ENCODE measurements at places on chromosomes 16 and 17.

DNA sequence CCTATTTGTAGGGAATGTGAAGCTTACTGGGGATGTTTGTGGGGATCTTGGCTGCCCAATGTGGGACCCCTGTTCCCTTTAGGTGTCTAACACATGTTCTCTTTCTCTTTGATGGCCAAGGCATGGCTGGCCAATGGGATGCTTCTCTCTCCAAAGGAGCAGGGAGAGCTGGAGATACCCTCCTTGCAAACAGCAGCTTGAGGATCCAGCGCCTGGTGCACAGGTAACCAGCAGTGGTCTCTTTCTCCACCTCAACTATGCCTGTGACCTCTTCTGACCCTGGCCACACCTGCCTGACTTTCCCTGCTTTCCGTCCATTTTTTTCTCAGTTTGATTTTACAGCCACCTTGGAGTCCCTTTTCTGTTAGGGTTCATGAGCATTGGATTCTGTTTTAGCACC is 16.8 kb upstream of the NKD1 start:
- DNase-seq, result no peak

DNA sequence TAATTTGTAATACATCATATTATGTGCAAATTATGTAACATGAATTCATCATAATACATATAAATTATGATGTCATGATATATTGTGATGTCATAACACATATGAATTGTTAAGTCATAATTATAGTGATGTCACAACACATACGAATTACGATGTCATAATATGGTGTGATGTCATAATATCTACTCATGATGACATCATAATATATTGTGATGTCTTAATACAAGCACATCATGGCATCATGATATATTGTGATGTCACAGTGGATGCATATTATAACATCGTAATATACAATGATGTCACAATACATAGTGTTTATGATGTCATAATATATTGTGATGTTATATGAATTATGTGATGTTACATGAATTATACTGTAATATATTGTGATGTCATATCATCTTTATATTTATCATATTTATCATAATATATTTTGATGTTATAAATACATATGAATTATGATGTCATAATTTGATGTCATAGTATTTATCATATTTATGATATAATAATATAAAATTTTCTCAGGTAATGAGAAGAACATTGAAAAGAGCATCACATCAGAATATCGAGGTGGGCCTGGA is 1793.0 kb downstream of the TP53TG3F start:
- DNase-seq, result no peak

GRCh38 chr17:47649972-47650524 is 329 bp downstream of the KPNB1 start:
- DNase-seq, result peak; percentile 28

DNA sequence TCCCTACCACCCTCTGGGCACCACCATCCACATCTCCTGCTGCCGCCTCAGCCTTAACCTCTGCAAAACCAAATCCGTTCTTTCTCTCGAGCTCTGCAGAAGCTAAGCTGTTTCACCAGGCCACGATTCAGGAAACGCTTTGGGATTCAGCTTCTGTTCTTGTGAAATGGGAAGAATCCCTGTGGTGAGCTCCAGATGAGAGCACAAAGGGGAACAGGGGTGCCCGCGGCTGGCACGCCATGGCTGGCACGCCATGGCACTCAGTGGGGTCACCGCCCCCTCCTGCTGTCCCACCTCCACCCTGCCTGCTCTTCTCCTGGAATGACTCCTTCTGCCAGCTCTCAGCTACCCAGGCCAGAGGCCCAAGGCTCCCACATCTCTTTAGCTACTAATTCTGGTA is 5.7 kb downstream of the QPRT start:
- no peak for DNase-seq

DNA sequence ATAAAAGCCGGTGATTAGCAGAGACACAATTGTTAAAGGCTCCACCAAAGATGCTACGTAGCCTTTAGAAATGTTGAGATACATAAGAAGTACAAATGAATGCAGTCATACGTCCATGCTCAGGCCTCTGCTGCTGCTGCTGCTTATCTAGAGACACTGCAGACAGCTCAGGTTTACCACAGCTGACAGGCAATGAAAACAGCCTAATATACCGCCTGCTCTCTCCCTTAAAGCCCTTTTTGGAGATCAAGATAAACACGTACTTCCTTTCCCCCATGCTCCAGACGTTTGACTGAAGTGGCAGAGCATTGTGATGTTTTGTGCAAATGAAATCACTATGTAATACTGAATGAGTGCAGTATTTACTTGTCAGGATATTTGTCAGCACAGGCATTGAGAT is 185.3 kb downstream of the AATF start:
- DNase-seq, result no peak

DNA sequence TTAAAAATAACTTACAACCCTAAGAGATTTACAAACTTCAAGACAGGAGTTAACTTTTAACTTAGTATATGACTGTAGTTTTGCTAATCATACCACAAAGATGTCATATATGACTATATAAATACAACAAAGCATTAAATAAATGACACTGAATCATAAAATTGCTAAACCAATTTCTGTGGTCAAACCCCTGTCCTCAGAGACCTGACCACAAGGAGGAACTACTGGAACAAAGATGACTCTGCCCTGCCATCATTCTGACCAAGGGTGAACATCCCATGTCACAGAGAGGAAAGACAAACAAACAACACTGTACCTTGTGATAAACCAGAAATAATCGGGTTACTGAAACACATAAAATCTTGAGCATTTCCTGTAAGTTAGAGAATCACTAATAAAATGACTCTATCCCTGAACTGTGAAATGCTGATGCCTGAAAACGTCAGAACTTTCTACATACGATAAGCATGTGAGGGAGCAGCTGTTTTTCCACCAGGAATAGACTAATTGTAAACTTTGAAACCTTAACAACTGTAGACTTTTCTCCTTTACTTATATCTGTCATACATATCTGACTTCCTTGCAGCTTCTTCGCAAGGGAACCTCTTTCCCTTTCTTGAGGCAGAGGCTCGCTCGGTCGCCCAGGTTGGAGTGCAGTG is 47.9 kb downstream of the WDR59 start:
- no peak for DNase-seq

DNA sequence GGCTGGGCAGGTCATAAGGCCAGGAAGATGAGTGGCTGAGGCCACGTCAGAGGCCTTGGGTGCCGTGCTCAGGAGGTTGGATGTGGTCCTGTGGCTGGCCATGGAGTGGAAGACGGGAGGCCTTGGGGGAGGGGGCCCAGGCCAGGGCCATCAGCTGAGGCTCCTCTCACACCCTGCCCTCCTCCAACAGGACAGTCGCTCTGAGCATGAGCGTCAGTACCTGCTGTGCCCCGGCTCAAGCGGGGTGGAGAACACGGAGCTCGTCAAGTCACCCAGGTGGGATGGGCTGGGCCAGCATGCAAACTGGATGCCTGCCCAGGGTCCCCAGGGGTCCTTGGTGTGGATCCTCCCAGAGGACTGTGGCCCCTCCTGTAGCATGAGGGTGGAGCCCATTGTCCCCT is 19.2 kb downstream of the POLR3E start:
- no peak for DNase-seq

- no peak for DNase-seq
Measured at GRCh38 chr17:79980246-79981043, 55.2 kb downstream of the TBC1D16 start.

GRCh38 chr17:45186801-45187354 is 25.2 kb downstream of the HEXIM2 start:
- no peak for DNase-seq

DNA sequence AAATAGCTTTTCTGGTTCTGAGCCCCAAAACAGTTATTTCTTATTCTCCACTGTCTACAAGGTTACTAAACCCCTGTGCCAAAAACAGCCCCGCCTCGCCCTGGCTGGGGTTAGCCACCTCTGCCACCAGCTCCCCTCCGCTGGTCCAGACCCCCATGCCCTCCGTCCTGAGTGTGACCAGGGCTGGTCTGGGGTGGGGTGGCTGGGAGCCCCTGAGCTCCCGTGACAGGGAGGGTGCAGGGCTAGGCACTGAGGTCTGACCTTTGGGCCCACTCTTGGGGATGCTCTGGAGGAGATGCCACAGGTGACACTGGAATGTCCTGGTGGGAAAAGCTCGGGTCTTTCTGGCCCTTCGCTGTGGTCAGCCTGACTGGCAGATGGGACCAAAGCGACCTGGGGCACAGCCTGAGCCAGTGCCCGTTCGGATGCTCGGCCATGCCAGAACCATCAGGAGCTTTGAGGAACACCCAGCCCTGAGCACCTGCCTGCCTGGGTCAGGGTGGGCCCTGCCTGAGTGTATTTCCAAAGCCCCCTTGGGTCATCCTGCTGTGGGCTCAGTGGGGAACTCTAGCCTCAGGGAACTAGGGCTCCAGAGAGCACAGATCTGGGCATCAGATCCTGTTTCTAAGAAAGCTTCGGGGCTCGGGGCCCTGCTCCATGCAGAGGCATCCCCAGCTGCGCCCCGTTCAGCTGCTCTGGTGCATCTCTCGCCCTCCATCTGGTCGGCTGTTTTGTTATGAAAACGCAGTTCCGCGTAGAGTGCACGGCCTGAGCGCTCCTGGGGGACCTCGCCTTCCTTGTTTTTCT is 72.1 kb upstream of the GNG13 start:
- no peak for DNase-seq

- no peak for DNase-seq
Measured at GRCh38 chr16:85602402-85603202, 10.5 kb upstream of the GSE1 start.

DNA sequence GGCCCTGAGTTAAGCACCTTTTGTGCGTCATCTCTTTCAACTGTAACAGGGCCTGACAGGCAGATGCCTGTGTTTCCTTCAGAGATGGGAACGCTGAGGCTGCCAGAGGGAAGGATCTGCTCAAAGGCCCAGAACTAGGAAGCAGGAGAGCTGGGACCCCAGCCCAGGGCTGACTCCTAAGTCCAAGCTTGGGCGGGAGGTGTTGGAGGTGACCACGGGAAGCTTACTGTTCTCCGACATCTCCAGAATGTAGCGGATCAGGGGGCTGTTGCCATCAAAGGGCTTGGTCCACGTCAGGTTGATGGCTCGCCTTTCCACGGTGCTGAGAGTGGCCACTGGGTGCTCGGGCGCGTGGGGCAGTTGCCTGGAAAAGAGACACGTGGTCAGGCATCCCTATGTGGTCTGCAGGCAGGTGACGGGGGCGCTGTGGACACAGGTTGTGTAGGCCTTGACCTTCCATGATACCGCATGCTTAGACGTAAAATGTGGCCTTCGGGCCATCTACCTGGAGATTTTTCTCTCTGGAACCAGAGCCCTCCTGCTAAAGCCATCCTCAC is 111.4 kb upstream of the CDC42EP4 start:
- DNase-seq, result no peak

GRCh38 chr17:59093702-59094231 is 12.9 kb downstream of the TRIM37 start:
- DNase-seq, result no peak

- DNase-seq, result no peak
Measured at GRCh38 chr17:73991260-73991659, 212.2 kb upstream of the RPL38 start.

DNA sequence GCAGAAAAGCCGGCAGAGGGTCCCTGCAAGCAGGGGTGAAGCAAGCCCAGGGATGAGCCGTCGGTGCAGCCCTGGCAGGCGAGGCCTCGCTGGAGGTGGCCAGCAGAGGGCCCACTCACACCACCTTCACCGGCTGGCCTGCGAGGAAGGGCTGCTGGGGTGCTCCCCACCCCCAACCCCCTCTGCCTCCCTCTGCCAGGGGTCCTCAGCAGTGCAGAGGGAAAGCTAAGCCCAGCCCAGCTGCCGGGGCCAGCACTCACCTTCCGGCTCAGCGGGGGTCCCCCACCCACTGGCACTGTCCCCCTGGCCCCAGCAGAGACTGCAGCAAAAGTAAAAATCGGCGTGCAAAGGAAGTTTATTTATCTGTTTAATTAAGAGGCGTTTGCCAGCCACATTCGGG is 113.4 kb downstream of the ENGASE start:
- no peak for DNase-seq

DNA sequence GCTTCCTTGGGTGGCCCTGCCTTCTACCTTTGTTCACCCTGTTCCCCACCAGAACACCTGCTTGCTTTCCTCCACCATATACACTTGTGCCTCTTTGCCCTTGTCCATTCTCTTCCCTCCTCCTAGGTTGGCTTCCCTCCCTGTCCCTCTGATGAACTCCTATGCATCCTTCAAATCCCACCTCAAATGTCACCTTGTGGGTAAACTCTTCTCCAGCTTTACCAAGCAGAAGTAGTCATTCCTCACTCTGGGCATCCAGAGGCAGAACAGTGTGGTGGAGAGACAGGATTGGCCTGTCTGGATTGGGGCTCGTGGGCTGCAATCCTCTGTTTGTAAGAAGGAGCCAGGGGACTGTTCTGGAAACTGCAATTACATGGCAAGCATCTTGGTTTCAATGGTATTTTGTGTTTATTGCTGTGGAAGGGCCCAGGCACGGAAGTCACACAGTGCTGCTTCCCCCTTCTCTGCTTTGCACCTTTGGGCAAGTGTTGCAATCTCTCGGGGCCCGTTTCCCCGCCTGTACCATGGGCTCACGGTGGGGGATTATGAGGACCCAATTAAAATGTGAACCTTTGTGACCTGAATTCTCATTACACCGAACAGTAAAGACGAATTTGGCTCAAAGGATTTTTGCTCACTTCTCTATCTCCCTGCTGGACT is 21.9 kb upstream of the NXPH3 start:
- DNase-seq, result no peak

DNA sequence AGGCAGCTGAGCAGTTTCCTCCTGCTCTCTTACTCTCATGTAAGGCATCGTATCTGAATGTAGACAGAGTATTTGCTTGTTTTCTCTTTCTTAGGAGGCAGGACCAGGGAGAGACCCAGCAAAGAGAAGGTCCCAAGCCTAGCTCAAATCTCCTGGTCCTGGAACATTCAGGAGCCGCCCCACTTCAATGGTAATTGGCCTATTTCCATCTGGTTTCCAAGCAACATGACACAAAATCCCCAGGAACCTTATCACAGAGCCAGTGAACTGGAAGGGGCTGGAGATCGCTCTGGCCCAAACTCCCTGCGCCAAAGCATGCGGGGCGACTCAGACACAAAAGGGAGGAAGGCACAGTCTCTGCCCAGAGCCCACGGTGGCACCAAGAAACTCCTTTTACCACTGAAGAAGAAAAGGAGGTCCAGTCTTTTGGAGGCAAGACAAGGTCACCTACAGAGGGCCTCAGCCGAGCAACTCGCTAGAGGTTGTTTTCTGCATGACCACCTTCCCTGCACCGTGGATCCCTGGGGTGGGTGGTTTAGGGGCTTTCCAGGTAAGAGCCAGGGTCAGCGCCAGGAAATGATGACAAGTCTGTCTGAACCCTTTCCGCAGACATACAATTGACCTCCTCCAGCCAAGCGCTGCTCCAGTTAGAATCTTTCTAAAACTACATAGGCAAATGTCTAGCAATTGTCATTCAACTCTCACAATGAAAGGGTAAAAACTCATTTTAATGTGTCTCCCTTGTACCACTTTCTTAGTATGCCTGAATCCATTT is 394.7 kb downstream of the SOX9 start:
- DNase-seq, result no peak

- DNase-seq, result no peak
Measured at GRCh38 chr16:87559945-87560344, 42.4 kb upstream of the JPH3 start.

- DNase-seq, result no peak
Measured at GRCh38 chr17:80845069-80845862, 146.4 kb upstream of the CHMP6 start.
